ENCODE measurements at places on chromosomes 5 and 9.

DNA sequence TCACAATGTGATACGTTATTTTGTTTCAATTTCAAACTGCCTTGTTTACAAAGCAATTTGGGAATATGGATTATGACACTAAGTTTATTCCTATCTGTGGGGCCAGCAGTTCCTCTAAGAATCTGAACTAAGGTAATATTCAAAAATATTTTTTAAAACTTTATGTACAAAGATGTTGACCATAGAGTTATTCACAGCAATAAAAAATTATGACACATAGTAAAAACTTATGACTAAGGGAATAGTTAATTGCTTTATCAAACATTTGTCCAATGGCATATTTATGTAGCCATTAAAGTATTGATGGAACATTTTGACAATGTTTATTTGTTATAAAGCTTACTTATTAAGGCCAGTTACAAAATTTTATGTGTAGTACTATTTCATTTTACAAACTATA is 73.4 kb upstream of the FREM1 start:
- DNase-seq: no peak

GRCh38 chr9:107273634-107274033 is 9.4 kb upstream of the RAD23B start:
- no peak for DNase-seq

- no peak for DNase-seq
Observed at GRCh38 chr5:74491586-74491985, 148.9 kb downstream of the ENC1 start.

- DNase-seq: peak; percentile 62
Observed at GRCh38 chr9:121860744-121861143, 209.3 kb downstream of the DAB2IP start.

DNA sequence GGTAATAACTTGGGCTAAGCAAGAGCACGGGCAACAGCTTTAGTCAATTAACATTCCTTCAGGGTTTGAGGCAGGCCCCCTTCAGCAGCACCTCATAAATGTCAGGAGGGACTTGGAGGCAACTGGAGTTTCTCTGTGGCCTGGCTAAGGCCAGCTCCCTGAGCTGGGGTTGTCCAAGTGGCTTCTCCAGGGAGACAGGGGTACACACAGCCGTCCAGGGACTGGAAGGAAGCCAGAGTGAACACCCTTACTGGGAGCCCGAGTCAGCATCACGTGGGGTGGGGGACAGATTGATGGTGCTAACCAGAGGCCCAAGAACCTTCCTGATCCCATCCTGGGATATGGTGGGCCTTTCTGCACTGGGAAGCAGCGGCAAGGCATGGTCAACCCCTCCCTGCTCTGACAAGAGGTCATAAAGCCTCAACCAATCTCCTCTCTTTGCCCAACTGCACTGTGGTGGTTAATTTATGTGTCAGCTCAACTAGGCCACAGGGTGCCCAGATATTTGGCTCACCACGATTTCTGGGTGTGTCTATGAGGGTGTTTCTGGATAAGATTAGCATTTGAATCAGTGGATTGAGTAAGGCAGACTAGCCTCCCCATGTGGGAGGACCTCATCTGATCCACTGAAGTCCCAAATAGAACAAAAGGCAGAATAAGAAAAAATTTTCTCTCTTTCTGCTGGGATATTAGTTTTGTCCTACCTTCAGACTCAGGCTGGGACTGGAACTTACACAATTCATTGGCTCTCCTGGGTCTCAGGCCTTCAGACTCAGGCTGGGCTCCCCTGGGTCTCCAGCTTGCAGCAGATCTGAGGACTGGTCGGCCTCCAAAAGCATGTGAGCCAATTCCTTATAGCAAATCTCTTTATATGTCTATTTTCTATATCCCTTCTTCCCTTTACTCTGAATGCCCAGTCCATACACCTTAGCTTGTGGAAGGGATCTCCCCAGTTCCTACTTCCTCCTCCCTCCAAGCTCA is 127.2 kb upstream of the LARP1 start:
- DNase-seq: no peak

DNA sequence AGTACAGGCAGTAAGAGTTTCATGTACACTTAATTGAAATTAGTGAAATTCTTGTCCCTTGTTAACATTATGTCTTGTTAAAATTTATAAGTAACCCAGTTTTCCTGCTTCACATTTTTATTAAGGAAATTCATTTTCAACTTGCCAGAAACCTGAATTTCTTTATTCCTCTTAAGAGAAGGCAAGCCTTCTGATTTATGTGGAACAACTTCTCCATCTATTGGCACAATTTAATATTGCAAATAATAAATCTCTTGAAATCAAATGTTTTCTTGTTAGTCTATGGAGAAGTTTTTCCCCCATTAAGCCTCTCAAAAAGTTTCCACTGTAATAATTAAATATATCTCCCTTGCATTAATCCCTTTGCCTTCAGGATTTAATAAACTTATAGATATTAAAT is 33.8 kb upstream of the ACO1 start:
- DNase-seq: peak; percentile 26

GRCh38 chr5:166370928-166371690 is 1920.3 kb upstream of the WWC1 start:
- DNase-seq: no peak

DNA sequence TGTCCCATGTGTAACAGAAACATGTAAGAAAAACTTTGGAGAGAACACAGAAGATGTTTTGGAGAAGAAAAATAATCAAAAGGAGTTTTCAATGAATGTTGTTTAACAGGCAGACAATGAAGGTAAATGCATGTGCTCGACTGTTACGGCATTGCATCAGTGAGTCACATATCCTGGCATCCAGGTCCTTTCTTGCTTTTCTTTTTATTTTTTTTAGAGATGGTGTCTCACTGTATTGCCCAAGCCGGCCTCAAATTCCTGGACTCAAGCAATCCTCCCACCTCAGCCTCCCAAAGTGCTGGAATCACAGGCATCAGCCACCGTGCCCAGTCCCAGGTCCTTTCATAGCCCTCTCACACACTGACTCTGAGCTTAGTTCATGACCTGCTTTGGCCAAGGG is 181.8 kb downstream of the DTWD2 start:
- DNase-seq: no peak

- no peak for DNase-seq
Observed at GRCh38 chr5:170596482-170597044, 92.7 kb downstream of the KCNIP1 start.

DNA sequence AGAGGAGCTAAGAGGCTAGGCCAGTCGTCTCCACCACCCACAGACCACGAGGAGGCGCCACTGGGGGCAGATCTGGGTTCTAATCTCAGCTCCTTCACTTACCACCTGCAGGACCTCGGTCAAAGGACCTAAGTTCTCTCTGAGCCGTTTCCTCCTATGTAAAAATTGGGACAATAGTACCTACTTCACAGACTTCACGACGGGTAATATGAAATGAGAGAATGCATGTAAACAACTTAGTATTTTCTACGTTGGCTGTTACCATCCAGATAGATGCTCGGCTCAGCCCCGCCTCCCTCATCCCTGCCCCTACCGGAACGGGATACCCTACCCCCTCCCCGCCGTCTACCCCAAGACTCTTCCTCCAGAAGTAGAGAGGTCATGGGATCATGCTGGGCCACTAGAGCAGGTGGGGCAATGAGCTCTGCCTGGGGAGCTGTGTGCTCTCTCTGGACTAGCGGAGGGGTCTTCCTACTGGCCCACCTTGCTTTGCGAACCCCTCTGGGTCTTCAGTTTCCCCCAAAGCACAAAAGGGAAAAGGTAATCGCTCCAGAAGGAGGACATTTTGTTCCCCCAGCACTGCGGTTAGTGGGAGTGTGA is 541 bp downstream of the GNPDA1 start:
- peak; percentile 52 for DNase-seq

DNA sequence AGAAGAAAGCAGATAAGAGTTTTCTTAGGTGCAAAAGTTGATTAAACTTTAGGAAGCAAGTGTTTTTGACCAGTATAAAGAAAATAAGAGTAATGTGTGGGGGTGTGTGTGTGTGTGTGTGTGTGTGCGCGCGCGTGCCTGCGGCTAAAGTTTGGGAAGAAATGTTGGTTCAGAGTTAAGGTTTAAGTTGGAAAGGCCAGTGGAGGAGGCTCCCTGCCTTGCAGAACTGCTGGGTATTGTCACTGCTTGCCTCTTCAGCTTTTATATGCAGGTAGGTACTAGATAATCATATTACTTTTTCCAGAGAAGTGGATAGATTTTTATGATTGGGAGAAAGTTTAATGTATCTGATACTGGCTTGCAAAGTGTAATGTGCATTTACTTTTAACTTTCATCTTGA is 2.0 kb downstream of the PIK3R1 start:
- no peak for DNase-seq

DNA sequence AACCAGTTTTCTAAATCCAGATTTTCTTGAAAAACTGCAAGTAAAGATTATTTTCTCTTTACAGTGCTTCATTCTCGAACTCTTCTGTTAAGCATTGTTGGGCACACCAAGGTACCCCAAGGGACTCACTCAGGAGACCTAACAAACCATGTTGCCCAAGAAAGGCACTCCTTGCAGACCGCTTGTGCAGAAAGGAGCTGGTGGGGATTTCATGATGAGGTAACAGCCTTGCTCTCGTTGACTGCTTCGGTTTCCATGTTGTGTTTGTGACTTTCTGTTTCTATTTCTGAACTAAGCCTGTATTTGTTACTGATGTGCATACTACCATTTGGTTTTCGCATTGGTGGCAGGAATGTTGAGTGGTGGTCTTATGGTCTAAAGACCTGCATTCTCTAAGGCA is 266.6 kb upstream of the DAP start:
- DNase-seq: no peak

DNA sequence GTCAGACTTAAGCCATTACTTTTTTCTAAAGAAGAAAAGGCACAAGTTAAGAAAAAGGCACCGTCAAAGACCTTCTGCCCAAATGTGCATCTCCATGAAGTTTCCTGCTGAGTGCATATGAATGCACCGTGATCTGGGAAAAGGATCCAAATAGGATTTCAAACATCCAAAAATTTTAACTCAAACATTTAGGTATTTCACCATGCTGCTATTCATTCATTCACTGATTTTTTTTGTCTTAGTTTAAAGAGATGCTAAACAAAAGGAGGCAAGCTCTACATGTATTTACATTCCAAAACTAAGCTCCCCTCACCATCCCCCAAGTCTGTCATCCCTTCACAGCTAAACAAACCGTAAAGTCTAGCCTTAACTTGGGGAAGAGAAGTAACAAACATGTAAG is 291.9 kb downstream of the ARL15 start:
- no peak for DNase-seq

DNA sequence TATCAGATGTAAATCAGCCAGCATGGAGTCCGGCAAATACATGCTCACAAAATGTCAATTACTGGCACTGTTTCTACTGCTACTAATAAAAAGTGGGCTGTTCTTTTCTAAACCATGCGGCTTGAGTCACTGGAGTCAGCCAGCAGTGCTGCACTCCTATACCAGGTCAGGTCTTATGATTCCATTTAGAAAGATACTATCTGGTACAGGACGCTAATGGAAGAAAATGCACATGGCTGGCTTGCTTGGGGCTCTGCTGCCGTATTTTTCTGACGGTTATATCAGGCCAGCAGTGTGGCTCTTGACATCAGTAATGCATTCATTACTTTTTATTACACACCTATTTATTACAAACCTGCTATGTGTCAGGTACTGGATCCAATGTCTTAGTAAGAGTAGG is 74.3 kb downstream of the NDFIP1 start:
- DNase-seq: no peak

DNA sequence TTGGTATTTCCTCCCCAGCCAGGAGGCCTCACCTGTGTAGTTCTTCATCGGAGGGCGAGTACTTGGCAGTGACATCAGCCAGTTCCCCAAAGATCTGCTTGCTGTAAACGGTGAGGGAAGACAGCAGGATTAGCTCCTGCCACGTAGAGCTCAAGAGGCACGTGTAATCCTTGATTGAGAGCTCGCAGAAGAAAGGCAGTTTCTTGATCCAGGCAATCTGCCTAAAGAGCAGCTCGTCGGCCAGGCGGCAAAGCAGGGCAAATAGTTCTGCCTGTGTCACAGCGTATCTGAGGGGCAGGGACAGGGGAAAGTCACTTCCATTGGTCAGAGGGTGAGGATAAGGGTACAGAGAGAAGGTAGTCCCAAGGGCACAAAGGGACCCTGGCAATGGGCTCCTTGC is 28.6 kb upstream of the NR5A1 start:
- no peak for DNase-seq

- peak; percentile 9 for DNase-seq
Observed at GRCh38 chr5:58156973-58157701, 302.7 kb downstream of the PLK2 start.

DNA sequence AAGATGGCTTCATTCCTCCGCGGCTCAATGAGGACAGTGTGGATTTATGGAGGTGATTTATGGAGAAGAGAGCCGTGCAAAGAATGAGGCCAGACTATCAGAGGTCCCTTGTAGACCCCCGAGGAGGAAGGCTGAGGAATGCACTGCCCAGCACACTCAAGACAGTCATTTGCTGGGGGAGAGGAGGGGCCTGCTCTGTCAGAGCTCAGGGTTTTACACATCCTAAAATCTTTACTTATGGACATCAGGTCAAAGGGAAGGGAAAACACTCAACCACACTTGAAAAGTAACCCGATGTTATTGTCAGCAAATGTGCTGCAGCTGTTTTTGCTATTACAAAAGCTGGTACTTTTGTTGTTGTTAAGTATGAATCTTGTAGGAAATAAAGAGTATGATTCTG is 289.5 kb downstream of the SLIT3 start:
- no peak for DNase-seq

DNA sequence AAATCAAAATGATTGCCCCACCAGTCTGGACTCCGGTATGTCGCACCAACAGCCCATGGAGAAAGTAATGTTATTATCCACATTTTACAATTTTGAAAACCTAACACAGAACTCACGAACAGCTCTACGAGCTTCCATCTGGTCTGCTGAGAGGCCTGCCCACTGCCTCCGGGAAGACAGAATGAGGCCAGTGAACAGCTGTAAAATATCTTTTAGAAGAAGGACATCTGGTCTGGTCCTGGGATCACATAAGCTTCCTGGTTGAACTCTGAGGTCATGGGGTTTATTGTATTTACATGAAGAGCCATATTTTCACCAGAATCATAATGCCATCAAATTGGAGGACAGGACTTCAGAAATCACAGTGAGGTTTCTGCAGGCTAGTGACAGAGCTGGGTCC is 89.0 kb downstream of the FRMD3 start:
- no peak for DNase-seq

DNA sequence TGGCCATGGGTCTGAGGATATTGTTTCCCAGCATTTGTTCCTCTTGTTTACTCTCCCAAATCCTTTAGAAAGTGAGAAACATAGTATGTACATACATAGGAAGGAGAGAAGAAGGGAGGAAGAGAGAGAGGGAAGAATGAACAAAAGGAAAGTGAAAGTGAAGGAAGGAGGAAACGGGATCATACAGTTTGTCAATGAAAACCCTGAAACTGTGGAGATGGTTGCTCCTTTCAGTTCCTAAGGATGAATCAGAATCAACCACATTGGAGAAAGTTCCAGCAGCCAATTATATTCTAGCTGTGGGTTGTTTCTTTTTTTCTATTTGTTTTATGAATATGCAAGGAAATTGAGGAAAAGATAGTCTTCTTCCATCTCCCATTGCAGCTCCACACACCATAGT is 396.5 kb downstream of the MLLT3 start:
- no peak for DNase-seq

DNA sequence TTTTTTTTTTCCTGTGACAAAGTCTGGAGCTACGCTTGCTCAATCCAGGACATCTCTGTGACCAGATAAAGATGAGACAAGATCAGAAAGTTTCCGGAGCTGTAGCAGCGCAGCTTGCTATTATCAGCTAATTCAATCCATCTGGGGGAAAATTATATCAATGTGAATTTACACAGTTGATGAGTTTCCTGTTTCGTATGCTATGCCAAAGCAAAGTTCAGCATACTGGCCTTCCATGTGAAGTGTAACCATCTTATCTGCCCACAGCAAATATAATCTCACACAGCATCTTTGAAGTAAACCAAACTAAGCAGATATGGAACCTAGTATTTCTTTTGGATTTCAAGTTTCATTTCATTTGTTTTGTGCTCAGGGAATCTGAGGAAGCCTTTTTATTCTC is 1767.7 kb downstream of the EFNA5 start:
- no peak for DNase-seq
